Stimulated activated CD4-positive, alpha-beta T cell treated with anti-CD3 and anti-CD28 coated beads, TNF-alpha, amount 100 ng/mL, for 24 hours (primary cell): ENCODE measurements at places on chromosomes 5 and 9.

- DNase-seq, result no peak
These were observed 131.1 kb upstream of the MOCS2 start for GRCh38 chr5:53240661-53241060.

- no peak for DNase-seq
These were observed 24.7 kb upstream of the RNU6ATAC start for GRCh38 chr9:134189145-134189469.

DNA sequence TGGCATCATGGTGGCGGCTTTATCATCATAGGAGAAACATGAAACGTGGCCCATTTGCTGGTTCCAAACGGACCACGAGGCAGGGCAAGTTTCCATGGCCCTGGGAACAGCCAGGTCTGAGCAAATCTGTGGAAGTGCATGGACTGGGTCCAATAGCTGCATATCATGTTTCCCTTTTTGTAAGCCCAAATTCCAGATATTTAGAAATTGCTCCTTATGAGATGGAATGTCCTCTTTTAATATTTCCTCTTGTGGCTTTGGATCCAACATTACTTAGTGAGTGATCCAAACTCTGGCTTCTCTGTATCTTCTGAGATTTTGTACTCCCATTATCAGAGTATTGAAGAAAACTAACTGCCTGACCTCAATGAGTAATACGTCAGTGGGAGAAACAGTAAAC is 79.8 kb upstream of the FBXL7 start:
- DNase-seq, result no peak

- DNase-seq, result no peak
These were observed 171.1 kb upstream of the FSTL4 start for GRCh38 chr5:133783481-133783880.

DNA sequence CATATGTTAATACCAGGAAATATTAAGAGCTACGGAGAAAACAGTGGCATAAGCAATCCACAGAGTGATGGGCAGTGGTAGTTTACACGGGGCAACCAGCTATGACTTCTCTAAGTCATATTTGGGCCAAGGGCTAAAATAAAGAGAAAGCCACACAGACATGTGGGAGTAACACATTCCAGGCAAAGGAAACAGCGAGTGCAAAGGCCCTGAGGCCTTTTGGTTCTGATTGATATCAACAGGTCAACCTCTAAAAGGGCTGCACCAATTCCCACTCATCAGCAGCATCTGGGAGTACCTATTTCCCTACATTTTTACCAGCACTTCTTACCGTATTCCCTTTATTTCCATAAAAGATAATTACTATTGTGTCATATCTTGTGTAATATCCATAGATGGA is 173.4 kb downstream of the SPOCK1 start:
- no peak for DNase-seq

DNA sequence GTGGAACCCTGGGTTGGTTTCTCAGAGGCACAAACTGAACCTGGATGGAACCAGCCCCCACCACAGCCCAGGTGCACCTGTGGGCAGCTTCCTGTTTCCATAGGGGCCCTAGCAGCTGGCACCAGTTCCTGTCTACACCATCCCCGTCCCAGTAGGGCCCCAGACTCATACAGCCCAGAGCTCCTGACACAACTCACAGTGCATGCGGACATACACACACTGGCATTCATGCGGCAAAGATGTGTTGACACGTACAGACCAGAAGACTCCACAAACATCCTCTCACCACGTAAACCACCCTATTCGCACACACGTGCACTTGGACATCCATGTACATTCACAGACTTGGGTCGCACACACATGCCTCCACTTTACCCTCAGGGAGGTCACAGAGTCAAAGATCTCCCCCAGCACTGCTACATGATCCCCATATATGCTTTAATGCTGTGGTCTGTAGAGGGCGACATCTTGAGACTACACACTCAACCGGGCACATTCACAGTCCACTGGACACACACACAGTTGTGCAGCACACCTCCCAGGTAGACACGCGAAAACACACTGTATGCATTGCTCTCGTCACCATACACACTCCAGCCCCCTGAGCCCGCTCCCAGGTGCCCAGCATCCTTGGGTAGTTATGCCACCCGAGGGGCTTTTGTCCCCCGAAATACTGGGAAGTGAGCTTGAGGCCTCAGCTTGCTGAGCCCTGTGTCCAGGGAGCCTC is 22.4 kb downstream of the CXXC5 start:
- no peak for DNase-seq

GRCh38 chr9:119963798-119964372 is 594.6 kb upstream of the BRINP1 start:
- no peak for DNase-seq

- no peak for DNase-seq
These were observed 232.8 kb downstream of the ARHGEF28 start for GRCh38 chr5:73858776-73859175.

DNA sequence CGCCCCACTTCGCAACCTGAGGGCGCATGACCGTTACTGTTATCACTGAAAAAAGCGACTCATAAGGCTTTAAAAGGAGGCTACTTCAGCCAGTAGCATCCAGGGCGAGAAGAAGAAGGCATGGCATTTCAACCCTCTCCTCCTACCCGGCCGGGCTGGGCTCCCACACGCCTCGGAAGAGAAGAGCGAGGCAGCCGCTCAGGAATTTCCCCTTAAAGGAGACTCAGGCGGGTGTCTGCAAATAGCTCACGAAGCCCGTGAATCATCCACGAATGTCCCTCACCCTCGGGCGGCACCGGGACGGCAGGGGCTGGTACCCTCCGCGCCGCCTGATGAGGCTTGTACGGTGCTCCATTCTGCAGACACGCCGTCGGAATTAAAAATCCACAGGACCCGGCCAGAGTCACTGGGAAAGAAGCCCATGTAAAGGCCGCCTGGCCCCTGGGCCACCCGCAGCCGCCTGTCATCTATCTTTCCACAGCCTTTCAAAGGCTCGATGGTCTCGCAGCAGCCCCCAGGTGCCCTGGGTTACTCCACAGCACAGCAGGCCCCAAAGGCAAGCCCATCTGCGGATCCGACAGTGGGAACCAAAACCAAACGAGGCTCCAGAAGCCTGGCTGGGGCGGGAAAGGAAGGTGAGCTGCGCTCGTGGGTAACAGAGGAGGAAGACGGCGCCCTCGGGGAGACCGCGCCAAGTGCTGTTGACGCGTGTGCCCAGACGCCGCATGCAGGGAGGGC is 11.8 kb downstream of the SLC12A7 start:
- DNase-seq, result no peak

DNA sequence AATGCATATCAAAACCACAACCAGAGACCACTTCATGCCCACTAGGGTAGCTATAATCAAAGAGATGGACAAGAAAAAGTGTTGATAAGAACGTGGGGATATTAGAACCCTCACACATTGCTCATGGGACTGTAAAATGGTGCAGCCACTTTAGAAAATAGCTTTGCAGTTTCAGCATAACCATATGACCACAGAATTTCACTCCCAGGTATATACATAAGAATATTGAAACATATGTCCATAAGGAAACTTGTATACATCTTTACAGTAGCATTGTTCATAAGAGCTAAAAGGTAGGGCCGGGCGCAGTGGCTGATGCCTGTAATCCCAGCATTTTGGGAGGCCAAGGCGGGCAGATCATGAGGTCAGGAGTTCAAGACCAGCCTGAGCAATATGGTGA is 56.4 kb downstream of the S1PR3 start:
- no peak for DNase-seq

- no peak for DNase-seq
These were observed 16.2 kb downstream of the ISOC1 start for GRCh38 chr5:129110742-129111141.

GRCh38 chr5:12480487-12480886 is 576.2 kb upstream of the CTNND2 start:
- no peak for DNase-seq

DNA sequence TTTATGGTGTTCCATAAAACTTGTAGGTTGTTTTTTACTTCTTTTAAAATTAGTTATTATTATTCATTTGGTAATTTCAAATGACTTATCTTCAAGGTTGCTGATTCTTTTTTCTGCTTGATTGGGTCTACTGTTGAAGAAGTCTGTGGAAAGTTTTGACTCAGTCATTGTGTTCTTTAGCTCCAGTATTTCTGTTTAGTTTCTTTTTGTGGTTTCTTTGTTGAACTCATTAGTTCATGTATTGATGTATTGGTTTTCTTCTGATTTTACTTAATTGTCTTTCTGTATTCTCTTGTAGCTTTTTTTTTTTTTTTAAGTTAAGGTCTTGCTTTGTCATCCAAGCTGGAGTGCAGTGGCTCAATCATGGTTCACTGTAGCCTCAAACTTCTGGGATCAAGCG is 345.4 kb upstream of the MEF2C start:
- no peak for DNase-seq

- DNase-seq, result no peak
These were observed 368.4 kb downstream of the IRX2 start for GRCh38 chr5:2382776-2383697.

- no peak for DNase-seq
These were observed 170.8 kb upstream of the FBN2 start for GRCh38 chr5:128708841-128709240.

DNA sequence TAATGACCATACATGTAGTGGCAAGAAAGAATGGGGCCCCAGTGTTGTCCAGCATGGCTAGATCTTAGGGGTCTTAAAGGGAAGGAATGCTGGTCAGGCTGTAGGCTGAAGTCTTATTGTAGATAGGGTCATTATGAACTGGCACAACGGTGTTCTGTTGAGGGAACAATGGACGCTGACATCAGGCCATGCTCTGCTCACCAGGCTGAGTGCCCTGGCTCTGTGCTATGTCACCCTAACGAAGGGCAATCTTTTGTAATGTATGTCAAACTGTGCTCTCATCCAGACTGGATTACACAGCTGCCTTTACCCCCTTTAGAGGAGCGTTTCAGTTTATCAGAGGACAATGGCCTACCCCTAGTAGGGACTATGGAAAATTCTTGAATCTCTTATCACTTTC is 14.6 kb upstream of the ZNF608 start:
- DNase-seq, result no peak

DNA sequence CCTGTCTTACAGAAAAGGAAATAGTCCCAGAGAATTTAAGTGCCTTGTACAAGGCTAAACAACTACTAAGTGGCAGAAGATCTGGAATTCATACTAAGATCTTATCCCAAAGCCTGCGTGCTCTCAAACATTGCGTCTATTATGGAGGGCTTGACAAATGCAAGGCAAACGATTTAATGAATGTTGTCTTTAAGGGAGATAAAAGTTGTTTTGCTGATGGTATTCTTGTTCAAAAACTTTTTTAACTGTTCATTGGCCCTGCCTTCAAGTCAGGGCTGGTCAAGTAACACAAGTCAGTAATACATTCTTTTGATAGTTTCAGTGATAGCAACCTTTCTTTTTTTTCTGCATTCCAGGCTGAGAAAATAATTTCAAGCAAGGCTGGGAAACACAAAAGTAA is 1.7 kb upstream of the SLC38A9 start:
- DNase-seq, result no peak

DNA sequence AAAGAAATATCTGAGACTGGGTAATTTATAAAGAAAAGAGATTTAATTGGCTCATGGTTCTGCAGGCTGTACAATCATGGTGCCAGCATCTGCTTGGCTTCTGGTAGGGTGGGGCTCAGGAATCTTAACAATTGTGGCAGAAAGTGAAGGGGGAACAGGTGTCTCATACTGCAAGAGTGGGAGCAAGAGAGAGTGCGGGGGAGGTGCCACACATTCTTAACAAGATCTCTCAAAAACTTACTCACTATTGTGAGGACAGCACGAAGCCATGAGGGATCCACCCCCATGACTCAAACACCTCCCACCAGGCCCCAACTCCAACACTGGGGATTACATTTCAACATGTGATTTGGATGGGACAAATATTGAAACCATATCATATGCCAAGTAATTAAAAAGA is 70.1 kb upstream of the PANK3 start:
- no peak for DNase-seq

GRCh38 chr9:88339317-88339716 is 48.9 kb upstream of the SPIN1 start:
- DNase-seq, result no peak

DNA sequence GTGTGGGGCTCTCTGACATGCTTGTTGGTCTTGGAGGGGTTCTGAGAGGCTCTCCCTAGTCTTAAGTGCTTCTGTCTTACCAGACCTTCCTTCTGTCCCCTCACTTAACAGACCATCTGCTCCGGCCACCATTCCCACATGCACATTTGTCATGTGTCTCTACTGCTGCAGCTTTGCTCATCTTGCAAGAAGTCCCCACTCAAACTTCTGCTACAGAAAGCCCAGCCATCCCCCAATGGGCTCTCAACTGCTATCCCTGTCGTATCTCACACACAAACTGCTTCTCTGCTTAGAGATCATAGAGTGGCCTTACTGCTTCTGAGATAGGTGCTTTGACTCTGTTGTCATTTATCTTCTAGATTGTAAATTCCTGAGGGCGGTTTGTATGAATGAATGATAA is 69.4 kb downstream of the NUP214 start:
- no peak for DNase-seq

GRCh38 chr9:81635521-81636254 is 53.7 kb downstream of the TLE1 start:
- no peak for DNase-seq

GRCh38 chr5:137113939-137114338 is 385.2 kb downstream of the SPOCK1 start:
- DNase-seq, result no peak

DNA sequence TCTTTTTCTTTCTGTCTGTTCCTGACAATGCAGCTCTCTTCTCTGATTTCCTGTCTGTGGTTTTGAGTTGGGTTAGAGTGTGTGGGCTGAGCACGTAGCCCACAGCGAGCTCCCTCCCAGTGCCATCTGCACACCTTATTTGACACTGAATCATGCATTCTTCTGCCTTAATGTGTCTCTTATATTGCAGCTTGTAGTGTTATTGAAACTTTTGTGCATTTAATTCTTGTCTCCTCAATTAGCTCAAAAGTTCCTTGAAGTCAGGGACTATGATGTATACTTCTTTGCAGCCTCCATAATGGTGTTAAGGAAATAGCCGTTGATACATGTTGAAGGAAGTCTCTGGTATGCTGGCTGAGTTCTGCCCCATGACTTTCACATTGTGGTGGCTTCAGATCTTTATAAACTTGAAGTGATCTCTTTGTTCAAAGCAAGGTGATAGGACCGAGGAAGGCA is 576.2 kb upstream of the CLINT1 start:
- DNase-seq, result peak; percentile 4

- no peak for DNase-seq
These were observed 37.5 kb upstream of the BOD1 start for GRCh38 chr5:173653822-173654523.

DNA sequence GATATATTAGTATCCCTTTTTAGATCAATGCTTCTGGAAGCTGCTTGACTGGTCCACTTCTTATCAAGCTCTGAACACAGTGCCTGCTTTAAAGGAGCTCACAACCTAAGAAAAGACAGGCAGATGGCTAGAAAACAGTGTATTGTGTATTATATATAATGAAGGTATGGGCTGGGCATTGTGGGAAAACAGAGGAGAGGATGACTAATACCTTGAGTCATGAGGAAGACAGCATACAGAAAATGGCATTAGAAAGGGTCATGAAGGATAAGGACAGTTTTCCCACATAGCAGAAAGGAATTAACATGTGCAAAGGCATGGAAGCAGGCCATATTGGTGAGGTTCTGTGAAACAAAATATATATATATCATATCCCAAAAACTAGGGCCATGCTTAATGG is 309.6 kb downstream of the MLLT3 start:
- no peak for DNase-seq
